Urothelium cell line (cell line): ENCODE measurements at places on chromosomes 7 and 10.

DNA sequence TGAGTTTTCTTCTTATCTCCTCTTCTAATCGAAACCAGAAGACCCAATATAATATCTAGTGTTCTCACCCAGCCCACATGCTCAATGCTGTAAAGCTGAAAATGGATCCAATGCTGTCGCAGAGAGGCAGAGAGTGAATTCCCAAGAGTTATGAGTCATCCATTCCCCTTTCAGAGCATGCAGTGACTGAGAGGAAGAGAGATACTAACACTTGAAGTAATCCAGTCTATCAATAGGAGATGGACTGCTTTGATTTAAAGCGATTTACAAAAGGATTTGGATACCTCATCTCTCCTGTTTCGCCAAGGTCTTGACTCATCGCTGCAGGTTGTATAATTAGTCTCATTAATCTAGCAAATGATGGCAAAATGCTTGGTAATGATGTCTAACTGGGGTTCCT lies 41.5 kb upstream of the PRKCQ start:
- peak; percentile 36 for DNase-seq

- no peak for DNase-seq
Observed at GRCh38 chr10:6957851-6958250, 377.8 kb upstream of the PRKCQ start.

DNA sequence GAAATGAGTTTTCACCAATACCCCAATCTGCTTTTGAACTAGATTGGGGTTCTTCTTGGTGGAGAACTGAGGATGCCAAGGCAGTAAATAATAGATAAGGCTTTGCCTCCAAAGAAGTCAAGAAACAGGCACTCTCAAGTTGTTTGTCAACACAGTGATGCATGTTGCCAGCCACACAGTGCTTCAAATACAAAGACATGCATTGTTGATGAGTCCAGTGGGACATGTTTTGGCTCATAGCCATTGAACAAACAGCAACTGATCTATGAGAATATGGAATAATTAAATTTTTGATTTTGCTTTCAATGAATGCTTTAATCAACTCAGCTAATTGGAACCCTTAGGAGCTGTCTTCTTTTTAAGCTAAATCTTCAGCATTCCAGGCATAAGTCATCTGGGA lies 346.4 kb downstream of the THSD7A start:
- no peak for DNase-seq

- DNase-seq: no peak
Observed at GRCh38 chr10:101773923-101774588, 1.9 kb downstream of the FGF8 start.

- DNase-seq: no peak
Observed at GRCh38 chr10:49737474-49738201, 24.5 kb downstream of the OGDHL start.

GRCh38 chr7:6284055-6284400 lies 11.6 kb upstream of the CYTH3 start:
- DNase-seq: peak; percentile 44

DNA sequence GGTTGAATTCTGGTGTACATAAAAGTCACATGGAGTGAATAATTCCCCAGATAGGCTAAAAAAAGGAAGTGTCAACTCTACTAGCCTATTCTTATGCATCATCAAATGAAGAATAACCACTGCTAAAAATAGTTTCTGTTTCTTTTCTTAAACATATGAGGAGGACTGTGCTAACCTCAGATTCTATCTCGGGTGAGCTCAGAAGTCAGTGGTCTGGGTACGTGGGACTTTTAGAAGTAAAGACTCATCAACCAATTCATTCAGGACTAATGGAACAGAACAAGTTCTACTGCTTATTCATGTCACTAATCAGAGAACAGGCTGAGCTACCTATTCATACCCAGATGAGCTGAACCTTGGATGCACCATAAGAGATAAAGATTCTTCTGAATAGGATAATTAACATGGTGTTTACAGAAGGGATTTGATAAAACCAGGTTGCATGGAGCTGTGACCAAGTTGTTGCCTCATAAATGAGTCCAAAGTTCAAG lies 9.5 kb upstream of the ASAH2 start:
- no peak for DNase-seq

- no peak for DNase-seq
Observed at GRCh38 chr10:103660364-103661197, 167.1 kb downstream of the NEURL1 start.

GRCh38 chr7:129341816-129342806 lies 92.1 kb upstream of the STRIP2 start:
- no peak for DNase-seq

DNA sequence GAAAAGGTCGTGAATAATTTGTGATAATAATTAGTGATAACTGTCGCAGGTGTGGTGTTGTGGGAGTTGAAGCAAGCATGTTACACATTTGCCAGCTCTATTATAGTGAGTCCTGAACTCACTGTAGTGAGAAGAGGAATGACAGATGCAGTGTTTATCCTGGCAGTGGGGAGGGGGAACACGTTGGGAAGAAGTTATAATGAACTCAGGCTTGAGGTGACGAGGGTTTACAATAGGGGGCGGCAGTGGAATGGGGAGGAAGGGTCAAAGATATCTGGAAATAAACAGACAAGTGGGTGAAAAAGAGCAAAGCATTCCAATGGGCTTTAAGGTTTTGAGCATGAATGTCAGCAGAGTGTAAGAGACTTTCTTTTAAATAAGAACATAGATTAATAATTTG lies 49.6 kb downstream of the ITPRID1 start:
- no peak for DNase-seq

DNA sequence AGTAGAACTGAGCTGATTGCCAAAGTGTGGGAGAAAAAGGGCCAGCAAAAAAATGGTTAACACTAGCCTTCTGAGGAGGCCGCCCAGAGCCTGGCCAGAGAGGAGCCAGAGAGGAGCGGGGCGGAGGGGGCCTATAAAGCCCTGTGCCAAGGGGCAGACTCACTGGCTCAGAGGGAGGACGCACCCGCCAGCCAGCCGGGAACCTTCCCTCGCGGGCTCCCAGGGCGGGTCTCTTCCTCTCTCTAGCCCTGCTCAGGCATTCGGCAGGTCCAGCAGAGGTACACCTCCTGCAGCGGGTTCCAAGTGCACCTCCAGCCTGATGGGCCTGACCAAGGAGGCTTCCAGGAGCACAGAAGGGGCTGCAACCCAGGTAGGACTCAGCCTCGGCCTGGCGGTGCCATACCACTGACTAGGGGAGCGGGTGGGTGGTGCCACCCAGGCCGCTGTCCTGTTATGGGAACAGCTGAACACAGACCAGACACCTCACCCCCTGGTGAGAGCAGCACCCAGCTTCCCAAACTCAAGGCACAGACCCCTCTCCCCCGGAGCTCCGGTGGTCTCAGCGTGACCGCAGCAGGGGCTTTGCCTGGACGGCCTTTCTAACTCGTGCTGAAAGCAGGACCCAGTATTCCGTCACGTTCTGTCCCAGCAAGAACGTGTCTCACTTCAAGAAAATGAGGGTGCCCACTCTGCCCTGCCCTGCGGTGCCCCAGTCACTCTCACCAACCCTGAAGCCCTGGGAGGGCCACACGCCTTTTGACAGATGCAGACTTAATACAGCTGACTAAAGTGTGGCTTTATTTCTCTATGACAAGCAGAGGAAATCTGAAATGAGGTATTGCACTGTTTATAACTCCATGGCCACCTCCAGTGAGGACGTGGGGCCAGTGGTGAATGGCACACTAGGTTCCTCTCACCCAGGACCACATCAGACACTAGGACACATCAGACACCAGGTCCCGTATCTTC lies at the start of gene GPER1:
GPER1 (plus strand) TSS at position 162 of the 969 bp plus-strand sequence. CDS start 3,616 bp downstream, outside the sequence.
- DNase-seq: peak; percentile 92

- peak; percentile 77 for DNase-seq
Observed at GRCh38 chr10:112811741-112812551, 138.1 kb upstream of the TCF7L2 start.

DNA sequence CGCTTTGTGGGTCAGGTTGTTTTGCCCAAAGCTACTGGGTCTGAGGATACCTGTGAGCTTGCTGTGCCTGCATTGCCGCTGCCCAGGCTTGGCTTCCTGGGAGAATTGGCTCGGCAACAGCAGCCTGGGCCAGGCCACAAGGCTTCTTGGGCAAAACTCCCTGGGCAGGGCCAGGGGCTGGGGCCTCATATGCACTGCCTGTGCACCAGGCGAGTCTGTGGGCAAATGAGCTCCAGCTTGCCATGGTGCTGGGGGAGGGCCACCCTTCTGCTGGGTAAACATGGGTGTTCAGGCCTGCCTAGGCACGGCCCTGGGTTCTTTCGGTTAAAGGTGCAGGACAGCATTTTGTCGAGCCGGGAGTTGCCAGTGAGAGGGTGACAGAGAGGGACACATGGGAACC lies 19.4 kb downstream of the ZMIZ1 start:
- DNase-seq: no peak

DNA sequence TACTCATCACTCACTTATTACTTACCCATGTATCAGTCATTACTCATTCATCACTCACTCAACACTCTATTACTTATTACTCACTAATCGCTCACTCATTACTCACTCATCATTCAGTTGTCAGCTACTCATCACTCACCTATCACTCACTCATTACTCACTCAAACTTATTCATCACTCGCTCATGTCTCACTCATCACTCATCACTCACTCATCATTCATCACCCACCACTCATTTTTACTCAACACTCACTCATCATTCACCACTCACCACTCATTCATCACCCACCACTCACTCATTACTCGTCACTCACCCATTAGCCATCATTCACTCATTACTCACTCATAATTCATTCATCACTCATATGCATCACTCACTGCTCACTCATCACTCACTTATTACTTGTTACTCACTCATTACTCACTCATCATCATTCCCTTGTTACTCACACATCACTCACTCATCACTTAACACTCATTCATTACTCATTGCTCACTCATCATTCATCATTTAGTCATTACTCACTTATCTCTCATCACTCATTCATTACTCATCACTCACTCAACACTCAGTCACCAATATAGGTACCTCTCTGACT lies 237.9 kb downstream of the ADARB2 start:
- no peak for DNase-seq

DNA sequence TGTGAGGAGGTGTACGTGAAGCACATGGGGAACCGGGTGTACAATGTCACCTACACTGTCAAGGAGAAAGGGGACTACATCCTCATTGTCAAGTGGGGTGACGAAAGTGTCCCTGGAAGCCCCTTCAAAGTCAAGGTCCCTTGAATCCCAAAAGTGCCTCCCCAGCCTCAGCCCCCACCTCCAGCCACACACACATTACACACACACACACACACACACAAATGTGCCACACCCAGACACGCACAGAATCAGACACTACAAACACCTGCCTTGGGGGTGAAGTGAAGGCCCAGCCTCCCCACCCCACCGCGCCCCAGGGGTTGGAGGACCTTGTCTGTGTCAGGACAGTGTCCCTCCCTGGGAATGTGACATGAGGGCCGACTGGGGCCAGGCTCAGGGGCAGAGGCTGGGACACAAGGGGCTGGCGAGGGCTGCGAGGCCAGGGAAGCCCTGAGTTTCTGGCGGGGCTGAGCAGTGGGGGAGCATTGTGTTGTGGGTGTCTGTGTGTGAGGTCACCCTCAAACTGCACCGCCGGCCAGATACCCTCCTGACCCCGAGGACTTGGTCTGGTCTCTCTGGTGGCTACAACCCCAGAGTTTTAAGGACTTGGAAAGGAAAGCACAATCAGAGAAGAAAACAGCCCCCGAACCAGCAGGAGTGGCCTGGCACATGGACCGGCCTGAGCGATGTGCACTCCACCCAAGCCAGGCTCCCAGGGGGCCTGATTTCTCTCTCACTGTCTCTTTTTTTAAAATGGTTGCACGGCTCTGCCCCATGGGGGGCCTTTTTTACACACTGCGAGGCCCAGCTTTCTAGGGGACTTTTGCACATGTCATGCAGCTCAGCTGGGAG lies 4.0 kb upstream of the ATP6V1F start:
- DNase-seq: no peak

GRCh38 chr10:5685764-5686240 lies 1.2 kb downstream of the TASOR2 start:
- no peak for DNase-seq

DNA sequence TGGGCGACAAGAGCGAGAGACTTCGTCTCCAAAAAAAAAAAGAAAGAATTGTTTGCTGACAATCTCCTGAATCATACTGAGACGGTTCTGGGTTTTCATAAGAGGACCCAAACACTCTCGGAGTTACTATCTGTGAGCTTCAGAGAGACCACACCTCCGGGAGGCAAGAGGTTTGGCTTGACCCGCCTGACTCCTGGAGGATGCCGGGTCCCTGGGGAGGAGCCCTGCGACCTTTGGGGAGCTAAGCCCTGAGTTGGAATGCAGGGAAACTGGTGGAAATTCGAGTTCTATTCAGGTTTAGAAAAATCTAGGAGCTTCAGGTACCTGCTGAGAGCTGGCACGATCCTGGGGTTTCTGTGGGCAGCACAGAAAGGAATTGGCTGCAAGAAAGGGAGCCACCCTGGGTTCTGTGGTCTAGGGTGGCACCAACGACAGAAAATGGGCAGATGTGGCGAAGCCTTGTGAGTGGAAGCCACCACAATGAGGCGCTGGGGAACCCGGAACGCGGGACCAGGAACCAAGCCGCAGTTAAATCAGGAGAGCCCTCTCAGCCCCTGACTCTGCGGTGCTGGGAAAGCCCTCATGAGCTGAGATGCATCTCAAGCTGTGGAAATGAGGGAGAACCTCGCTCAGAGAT lies 21.9 kb upstream of the GATAD1 start:
- peak; percentile 61 for DNase-seq

- DNase-seq: no peak
Observed at GRCh38 chr7:14137676-14138075, 148.2 kb upstream of the ETV1 start.

- no peak for DNase-seq
Observed at GRCh38 chr7:157816086-157816485, 479.3 kb downstream of the DNAJB6 start.

- DNase-seq: no peak
Observed at GRCh38 chr10:64458306-64458705, 937.1 kb downstream of the REEP3 start.

DNA sequence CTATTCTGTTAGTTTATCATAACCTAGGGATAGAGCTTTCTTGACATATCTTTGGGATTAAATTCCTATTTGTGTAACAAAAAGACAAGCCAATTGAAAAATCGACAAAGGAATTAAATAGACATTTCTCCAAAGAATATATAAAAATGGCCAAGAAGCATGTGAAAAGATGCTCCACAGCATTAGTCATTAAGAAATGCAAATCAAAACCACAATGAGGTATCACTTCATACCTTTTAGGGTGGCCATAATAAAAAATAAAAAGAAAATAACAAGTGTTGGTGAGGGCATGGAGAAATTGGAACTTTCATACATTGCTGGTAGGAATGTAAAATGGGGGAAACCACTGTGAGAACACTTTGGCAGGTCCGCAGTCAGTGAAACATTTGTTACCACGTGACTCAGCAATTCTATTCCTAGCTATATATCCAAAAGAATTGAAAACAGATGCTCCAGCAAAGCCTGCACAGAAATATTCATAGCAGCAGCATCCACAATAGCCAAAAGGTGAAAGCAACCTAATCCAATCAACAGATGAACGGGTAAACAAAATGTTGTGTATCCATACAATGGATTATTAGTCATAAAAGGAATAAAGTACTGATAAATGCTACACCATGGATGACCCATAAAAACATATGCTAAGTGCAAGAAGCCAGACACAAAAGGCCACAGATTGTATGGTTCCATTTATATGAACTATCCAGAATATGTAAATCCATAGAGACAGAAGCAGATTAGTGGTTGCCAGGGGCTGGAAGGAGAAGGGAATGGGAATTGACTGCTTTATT lies 20.5 kb downstream of the SPAG6 start:
- DNase-seq: no peak
